Activated CD4-positive, alpha-beta memory T cell treated with anti-CD3 and anti-CD28 coated beads, Interleukin-2, amount 10 ng/mL, durations not matched to agents 7 days and 5 days (primary cell): ENCODE measurements at places on chromosomes 12 and 14. TPM values are rescaled to one million over a fixed set of nuclear protein-coding genes. Genes with fewer than 3 reads are reported as not detected.

The KRT82 gene
- total RNA-seq, result not detected

The ZDHHC22 gene
- total RNA-seq, result not detected

The RILPL1 gene
- total RNA-seq, result 2.0 TPM

The GPD1 gene
- total RNA-seq, result 0.28 TPM

The SMIM41 gene
- total RNA-seq, result not detected
